ENCODE measurements at places on chromosomes 16 and 17. TPM values are rescaled to one million over a fixed set of nuclear protein-coding genes. Genes with fewer than 3 reads are reported as not detected.

The SLC5A2 gene
- total RNA-seq: not detected

The FBXW10B gene
- 0.12 TPM for total RNA-seq

GRCh38 chr17:8155996-8156245 lies 3.7 kb upstream of the PER1 start:
- no peak for DNase-seq
- peaks cover 17% of the 10 kb centered on the region for H3K4me1 ChIP-seq
- H3K27ac ChIP-seq: 0 out of 2 replicates have a peak overlapping the region, but pooled peaks have one; percentile 5
- H3K27me3 ChIP-seq: no peaks in the 10 kb centered on the region

DNA sequence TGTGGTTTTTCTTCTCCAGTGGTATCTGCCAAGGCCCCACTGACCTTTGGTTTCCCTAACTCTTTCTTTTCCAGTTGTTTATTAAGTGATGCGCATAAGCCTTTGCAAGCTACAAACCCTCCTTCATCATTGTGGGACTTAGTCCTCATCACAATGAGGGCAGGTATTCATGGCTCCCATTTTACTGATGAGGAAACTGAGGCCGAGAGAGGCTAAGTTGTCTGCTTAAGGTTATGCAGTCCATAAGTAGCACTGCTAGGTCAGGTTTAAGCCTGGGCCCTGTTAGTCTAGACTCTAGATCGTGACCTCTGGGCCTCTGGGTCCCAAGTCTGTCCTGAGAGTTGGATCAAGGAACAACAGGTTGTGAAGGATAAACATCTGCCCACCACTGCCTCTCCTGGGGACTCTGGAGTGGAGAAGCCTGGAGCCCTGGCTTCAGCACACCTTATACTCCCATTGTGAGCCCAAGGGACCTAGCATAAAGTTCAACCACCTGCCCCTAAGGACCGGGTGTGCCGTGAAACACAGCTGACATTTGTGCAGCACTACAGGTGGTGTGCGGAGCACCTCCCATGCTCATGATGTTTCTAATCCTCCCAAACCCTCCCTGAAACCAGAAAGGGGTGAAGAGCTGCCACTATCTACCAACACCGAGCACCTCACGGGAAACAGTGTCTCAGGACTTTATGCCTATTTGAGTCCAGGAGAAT lies 5.2 kb upstream of the KCNH6 start:
- no peaks in the 10 kb centered on the region for H3K36me3 ChIP-seq
- no peak for DNase-seq
- H3K4me3 ChIP-seq: no peak overlapping the region
- H3K27me3 ChIP-seq: no peaks in the 10 kb centered on the region
- H3K4me1 ChIP-seq: no peaks in the 10 kb centered on the region

The DOC2B gene
- not detected for total RNA-seq

The MSLN gene
- not detected for total RNA-seq

The CACNG5 gene
- not detected for total RNA-seq

The KRTAP9-4 gene
- total RNA-seq: not detected

The CFAP97D1 gene
- total RNA-seq: not detected

GRCh38 chr17:2181206-2181896 lies 122.2 kb downstream of the SMG6 start:
- no peaks in the 10 kb centered on the region for H3K27me3 ChIP-seq
- H3K36me3 ChIP-seq: no peaks in the 10 kb centered on the region
- DNase-seq: peak; percentile 64
- H3K4me1 ChIP-seq: peaks cover 57% of the 10 kb centered on the region

DNA sequence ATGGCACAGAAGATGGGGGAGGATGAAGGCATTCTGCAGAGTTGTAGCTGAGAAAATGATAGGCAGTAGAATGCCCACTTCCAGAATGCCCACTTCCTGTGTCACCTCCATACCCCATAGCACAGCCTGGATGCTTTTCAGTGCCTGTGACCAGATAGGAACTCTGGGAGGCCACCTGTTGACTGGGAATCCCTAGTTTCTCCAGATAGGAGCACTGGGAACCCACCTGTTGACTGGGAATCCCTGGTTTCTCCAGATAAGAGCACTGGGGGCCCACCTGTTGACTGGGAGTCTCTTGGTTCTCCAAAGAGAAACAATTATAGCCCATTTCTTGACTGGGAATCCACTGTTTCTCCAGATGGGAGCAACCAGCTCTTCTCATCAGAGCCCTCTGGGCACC lies 11.6 kb downstream of the CPHXL start:
- H3K27me3 ChIP-seq: no peaks in the 10 kb centered on the region
- DNase-seq: no peak
- no peak overlapping the region for H3K27ac ChIP-seq

GRCh38 chr17:77459018-77459755 lies 318.4 kb downstream of the SEC14L1 start:
- H3K27ac ChIP-seq: no peak overlapping the region
- H3K4me1 ChIP-seq: peaks cover 16% of the 10 kb centered on the region
- no peaks in the 10 kb centered on the region for H3K27me3 ChIP-seq
- peaks cover 4% of the 10 kb centered on the region for H3K36me3 ChIP-seq
- DNase-seq: no peak

GRCh38 chr17:41734949-41735313 lies 488 bp upstream of the HAP1 start:
- H3K27ac ChIP-seq: no peak overlapping the region
- H3K36me3 ChIP-seq: no peaks in the 10 kb centered on the region
- DNase-seq: no peak
- H3K27me3 ChIP-seq: peaks cover 20% of the 10 kb centered on the region
- peak overlapping the region; percentile 9 for H3K4me3 ChIP-seq

The SMIM22 gene
- total RNA-seq: not detected

DNA sequence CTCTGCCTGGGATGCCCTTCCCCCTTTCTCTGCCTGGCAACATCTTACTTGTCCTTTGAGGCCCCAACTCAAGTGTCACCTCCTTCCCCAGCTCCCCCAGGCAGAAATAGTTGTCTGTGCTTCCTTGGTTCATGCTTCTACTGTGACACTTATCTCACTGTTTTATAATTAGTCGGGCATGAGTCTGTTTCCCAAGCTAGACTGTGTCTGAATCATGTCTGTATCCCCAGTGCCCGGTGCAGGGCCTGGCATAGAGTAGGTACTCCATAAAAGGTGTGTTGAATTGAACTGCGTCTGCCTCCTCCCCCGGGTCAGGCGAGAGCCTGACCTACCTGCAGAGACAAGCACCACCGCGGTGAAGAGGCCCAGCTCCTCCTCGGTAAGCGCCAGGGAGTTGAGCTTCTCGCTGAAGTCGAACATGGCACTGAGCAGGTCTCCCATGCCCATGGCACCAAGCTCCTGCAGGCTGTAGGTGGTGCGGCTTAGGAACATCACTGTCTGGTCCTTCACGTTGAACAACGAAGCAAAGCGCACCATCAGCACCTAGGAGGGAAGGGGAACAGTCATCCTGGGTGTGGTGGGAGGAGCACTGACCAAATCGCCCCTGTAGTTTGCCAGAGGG lies 6.7 kb downstream of the NR1D1 start:
- peaks cover 5% of the 10 kb centered on the region for H3K4me1 ChIP-seq
- H3K27ac ChIP-seq: no peak overlapping the region

- H3K4me3 ChIP-seq: no peak overlapping the region
- no peaks in the 10 kb centered on the region for H3K36me3 ChIP-seq
- H3K27ac ChIP-seq: no peak overlapping the region
- no peaks in the 10 kb centered on the region for H3K27me3 ChIP-seq
Observed at GRCh38 chr17:83199500-83200201, 120.2 kb downstream of the METRNL start.

The CES4A gene
- not detected for total RNA-seq

The ALOXE3 gene
- not detected for total RNA-seq

GRCh38 chr17:10036511-10037061 lies 131.5 kb upstream of the RCVRN start:
- H3K4me1 ChIP-seq: no peaks in the 10 kb centered on the region
- no peaks in the 10 kb centered on the region for H3K36me3 ChIP-seq
- H3K27me3 ChIP-seq: no peaks in the 10 kb centered on the region
- H3K4me3 ChIP-seq: no peak overlapping the region
- peak; percentile 3 for DNase-seq

Measured in SJCRH30 (cell line).